AG10803 (cell line): ENCODE measurements at places on chromosomes 2 and 18.

DNA sequence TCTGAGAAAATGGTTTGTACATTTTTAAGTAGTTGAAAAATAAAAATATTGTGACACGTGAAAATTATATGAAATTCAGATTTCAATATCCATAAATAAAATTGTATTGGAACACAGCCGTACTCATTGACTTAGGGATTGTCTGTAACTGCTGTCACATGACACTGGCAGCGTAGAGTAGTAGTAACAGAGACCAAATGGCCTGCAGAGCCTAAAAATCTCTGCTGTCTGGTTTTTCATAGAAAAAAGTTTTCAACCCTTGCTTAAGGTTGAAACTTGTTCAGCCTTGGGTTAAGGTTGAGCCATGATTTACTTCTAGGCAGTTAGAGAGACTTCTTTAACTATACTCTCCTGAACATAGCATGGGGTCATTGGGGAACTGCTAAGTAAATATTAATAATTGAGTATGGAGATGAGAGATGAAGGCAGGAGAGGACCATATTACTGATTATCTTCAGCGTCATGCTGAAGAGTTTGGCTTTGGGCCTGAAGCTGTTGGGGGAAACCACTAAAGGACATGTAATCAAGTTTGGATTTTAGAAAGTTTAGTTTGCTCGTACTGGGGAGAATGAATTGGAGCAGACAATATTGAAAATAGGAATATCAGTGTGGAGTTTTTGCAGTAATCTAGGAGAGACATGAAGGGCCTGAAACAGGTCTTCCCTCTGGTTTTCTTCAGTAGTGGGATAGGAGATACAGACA, 16.2 kb downstream of the EML4 start:
- DNase-seq = no peak

DNA sequence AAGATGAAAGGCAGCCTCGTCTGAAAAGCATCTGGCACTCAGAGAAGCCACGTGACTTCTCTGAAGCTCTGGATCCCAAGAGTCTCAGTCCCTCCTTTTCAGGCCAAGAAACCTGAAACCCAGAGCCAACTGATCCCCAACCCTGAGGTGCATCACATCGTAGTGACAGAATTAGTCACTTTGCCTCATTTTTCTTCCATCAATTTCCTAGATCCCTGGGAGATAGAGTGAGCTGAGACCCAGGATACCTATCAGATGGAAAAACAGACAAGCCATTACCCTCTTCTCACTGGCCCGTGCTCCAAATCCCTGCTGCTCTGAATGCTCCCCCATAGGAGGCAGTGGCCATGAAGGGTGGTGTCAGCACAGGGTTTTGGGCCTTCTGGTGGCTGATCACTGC, 113.1 kb downstream of the ALK start:
- no peak for DNase-seq

DNA sequence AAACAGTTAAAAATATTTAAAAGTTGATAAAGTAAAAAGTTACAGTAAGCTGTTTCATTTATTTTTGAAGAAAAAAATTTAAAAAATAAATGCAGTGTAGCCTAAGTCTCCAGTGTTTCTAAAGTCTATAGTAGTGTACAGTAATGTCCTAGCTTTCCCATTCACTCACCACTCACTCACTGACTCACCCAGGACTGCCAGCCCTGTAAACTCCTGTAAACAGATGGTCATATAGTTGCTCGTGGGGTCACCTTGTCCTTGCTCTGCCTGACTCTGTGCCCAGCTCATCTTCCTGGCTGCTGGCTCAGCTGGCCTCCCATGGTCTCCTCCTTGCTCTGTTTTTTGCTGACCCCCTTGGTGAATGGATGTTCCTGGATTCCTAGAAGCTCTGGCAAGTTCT, 180.3 kb downstream of the VAPA start:
- DNase-seq = no peak

DNA sequence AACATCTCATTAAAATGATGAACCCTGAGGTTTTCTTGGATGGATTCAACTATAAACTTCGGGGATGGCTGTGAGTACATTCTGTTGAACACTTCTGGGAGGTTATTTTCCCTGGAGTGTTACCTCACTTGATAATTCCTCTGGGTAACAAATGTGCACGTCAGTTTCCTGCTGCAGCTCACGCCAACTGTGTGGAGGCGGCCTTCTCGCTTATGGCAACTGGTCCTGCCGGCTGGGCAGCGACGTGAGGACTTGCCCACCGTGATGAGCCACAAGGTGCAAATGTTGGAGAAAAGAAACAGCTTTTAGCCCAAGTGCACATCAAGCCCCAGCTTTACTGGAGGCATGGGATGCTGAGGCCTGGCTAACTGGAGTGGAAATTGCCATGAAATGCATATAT, 15.9 kb downstream of the MYCN start:
- DNase-seq = no peak
